K562 (cell line): ENCODE measurements at places on chromosomes 7 and 10.

DNA sequence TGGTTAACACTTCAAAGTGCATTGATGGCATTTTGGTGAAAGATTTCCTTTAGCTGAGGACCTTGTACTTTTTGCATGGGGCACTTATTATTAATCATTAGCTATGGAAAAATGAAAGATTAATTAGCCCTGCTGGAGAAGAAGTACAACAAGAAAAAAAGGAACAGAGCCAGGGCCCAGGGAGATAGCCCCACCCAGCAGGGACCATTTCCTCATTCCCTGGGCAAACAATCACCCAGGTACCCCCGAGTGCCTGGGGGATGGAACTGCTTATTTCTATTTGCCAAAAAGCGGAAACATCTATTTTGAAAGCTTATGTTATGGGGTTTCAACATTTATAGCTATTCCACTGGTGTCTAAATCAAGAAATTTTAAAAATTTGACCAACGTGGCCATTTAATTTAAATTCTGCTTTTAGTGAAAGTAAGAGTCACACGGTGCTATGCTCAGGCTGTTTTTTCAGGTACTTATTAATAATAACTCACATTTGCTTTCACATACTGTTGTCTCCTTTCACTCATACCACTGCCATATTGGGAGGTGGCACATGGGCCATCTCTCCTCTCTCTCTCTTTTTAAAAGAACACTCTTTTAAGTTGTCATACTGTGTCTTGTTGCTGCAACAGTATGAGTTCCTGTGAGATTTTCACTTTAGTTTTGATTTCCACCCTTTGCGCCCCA, 143.6 kb upstream of the KIF5B start:
- DNase-seq, result no peak

GRCh38 chr7:37191797-37192196, 256.9 kb downstream of the ELMO1 start:
- no peak for DNase-seq

DNA sequence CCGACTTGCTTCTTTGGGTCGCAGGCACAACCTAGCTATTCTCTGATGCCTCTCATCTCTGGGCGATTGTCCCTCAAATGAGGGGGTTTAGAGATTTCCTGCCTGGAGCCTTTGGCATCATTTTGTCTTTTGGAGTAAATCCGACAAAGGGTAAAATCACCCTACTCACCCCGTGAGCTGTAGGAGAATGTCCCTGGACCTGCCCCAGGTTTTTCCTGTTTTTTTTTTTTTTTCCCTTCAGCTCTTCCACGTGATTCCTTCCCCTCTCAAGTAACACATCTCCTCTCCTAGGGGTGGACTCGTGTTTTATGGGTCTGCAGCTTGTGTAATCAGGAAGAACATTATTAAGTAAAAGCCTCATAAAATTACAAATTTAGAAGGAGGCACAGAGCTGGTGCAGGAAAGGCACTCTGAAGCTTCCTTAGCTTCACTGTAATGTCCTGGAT, 128.4 kb upstream of the ZNF746 start:
- no peak for DNase-seq

DNA sequence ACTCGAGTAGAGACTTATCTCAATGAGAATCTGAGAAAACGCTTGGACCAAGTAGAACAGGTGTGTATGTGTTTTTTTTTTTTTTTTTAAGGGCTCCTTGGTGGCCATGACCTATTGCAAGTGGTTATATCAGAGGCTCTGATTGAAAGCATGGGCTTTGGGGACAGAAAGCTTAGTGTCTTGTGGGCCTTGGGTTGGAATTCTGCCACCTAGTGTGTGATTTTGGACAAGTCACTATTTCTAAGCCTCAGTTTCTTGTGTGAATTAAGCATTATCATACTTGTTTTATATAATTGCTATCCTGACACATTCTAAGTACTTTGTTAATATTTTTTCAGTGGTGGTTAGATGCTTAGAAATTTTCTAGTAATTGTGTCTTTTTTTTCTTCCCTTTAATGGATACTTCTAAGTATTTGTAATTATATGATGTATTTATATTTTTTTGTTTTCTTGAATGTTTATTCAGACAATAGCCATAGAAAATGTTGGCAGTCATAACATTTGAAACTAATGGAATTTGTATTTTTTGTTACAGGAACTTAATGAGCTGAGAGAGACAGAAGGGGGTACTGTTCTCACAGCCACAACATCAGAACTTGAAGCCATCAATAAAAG, 33.1 kb downstream of the SMC3 start:
- no peak for DNase-seq

DNA sequence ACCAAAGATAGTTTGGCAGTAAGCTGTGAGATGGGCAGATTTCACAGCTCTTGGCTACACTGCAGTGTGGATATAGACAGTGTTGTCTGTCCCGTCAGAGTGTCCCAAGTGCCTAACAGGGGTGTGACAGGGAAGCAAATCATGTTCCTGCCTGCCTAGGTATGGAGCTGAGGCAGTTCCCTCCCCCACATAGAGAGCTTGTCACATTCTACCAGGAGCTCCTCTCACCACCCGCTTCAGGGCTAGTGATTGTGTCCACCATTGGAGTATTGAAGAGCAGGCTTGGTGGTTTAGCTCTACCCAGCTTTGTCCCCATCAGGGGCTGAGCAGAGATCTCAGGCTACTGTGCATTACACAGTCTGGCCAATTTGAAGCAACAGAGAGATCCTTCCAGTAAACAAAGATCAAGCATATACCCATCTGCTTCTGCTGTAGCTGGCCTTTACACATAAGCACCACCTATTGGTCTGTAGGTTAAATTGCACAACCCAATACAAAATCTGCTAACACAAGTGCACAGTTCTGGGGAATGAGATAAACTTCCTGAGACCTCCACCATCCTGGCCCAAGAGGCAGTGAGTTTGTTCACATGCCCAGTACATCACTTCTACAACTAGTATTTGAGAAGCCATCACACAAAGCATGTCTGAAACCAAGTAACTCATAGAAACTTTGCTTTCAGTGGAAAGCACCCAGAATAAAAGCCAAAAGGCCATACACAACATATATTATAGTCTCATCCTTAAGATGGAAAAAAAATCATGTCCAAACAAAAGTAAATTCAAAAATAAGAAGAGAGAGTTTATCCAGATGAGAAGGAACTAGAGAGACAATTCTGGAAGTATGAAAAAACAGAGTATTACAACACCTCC, 67.3 kb downstream of the GLCCI1 start:
- DNase-seq, result no peak

- no peak for DNase-seq
Measured at GRCh38 chr10:131848296-131848695, 52.5 kb upstream of the PPP2R2D start.

GRCh38 chr7:25712500-25712899, 439.5 kb upstream of the NFE2L3 start:
- no peak for DNase-seq

- DNase-seq, result no peak
Measured at GRCh38 chr10:9175200-9175599, 1120.7 kb downstream of the GATA3 start.

- peak; percentile 75 for DNase-seq
Measured at GRCh38 chr10:43078986-43079273, 2.1 kb downstream of the RET start.

DNA sequence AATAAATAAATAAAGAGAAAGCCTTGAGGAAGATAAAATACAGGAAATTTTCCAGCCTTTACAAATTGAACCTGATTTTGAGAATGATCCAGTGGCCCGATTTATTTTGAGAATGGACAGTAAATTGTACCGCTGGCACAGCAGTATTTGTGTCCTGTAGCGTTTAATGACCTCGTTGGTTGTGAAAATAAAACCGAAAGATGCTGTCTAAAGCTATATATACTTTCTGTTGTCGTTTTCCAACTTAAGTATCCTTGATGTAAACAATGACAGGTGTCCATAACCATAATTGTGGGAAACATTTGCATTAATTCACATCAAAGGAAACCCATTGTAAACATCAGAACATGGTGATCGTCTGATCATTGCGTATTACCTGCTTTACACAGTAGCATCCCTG, 38.8 kb downstream of the TBXAS1 start:
- no peak for DNase-seq

DNA sequence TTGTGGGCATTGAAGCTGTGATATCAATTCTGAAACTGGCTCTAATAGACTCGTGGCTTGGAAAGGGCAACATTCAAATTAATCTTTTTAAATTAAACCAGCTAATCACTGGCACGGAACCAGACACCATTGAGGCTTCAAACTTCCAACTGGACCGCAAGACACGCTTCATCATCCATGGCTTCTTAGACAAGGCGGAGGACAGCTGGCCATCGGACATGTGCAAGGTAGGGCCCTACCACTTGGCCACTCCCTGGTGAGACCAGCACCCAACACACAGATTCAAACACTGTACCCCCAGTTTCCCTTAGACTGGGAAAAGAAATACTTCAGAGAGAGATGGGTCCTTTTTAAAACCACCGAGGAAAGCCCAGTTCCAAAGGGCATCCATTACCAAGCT, 5.1 kb downstream of the PNLIPRP2 start:
- no peak for DNase-seq

- DNase-seq, result no peak
Measured at GRCh38 chr10:71239946-71240795, 27.8 kb downstream of the UNC5B start.

DNA sequence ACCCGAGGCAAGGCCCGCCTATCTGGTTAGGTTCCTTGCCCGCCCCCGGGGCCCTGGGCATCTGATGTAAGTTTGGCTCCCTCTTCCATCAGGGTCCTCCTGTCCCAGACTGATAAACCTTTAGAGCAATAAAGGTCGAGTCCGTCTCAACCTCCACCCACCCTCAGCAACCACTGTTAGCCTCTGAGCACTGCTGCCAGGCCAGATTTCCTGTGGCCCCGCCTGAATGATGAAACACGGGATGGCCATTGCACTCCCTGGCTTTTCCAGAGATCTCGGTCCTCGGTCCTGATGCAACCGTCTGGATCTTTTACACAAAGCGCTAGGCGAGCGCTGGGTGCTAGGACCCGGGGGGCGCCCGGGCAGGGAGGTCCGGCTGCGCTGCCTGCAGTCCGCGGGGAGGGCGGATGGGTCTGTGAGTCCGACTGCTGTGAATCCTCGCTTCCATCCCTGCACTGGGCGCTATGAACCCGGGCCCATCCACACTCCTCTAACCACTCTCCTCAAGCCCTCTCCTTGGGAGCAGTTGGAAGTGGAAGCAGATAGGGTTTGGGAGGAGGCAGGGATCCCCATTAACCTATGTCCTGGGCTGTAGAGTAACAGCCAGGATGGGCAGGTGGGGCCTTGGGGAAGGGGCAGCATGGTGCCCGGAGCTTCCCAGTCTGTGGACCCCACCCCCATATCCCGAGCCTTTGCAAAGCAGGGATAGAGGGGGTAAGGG, 875 bp upstream of the DDIT4 start:
- peak; percentile 81 for DNase-seq

DNA sequence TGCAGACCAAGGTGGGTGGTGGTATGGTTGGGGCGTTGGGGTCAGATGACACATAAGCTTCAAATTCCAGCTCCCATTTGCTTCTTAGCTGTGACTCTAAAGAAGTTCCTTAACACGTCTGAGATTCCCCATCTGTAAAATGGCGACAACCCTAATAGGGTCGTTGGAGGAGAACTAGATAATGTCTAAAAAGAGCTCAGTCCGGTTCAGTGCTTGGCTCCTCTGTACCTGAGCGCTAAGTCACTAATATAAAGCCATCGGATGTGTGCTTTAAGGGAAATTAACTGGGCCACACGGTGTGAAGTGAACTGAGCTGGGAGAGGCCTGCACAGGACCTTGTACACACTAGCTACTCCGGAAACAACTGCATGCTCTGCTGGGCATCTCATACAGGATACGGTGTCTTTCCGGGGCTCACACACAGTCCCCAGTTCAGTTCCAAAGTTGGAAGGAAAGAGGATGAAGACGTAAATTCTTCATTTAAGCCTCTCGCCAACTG, 476 bp upstream of the ZFYVE27 start:
- DNase-seq, result no peak

- DNase-seq, result no peak
Measured at GRCh38 chr7:121570365-121570764, 174.3 kb upstream of the FAM3C start.

GRCh38 chr10:116170815-116171250, 102.2 kb downstream of the GFRA1 start:
- no peak for DNase-seq

GRCh38 chr10:57785068-57785467, 482.6 kb downstream of the IPMK start:
- DNase-seq, result no peak

DNA sequence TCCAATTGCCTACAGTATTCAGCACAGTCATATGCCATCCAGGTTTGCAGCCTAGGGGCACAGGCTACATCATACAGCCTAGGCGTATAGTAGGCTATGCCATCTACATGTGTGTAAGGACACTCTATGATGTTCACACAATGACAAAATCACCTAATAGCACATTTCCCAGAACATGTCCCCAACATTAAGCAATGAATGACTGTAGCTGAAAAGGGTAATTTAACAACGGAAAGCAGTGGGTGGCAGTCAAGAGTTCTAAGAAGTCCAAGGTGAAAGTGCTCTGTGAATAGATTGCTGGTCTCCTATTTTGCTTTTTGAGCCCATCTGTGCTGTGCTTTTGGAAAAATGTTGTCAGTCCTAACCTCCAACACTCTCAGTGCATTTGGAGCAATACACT, 162.6 kb downstream of the KLF6 start:
- DNase-seq, result no peak

- no peak for DNase-seq
Measured at GRCh38 chr7:676246-676971, 50.1 kb upstream of the DNAAF5 start.

- no peak for DNase-seq
Measured at GRCh38 chr7:50327443-50327842, 22.9 kb downstream of the IKZF1 start.

- peak; percentile 50 for DNase-seq
Measured at GRCh38 chr10:6162589-6163356, 40.0 kb upstream of the PFKFB3 start.

DNA sequence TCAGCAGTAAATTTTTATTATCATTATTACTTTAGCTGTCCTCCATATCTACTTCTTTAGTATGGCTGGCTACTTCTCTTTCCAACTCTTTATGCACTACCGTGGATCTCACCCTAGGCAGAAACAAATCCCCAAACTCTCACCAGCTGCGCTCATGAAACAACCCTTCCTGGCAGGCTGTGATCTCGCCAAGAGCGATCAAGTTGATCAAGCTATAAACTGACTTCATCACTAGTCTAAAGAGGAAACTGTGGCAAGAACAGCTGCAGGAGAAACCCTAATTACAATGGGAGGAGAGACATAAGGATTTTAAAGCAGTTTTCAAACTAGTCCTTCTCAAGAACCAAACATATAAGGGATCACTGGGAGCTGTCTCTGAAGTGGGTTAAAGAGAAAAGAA, 160.5 kb upstream of the PRSS58 start:
- DNase-seq, result no peak

DNA sequence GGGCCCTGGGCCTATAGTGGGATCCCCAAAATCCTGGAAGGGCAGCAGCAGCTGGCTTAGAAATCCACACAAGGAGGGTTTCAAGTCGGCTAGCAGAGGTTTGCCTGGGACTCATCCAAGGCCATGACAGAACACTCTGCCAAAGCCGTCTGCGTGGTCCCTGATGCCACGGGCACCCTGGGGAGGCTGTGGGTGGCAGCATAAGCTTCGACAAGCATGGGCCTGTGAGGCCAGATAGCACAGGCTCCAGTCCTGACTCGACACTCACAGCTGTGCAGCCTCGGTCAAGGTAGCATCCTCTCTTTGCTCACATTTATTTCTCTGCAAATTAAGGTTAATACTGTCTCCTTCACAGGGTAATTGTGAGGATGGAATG, 138.3 kb downstream of the JCAD start:
- no peak for DNase-seq
